IMR-90 (cell line): ENCODE measurements at places on chromosomes 3 and 15. TPM values are rescaled to one million over a fixed set of nuclear protein-coding genes. Genes with fewer than 3 reads are reported as not detected.

SPTBN5 gene
- total RNA-seq, result under 0.01 TPM in 2 replicates

GABRB3 gene
- 0.54 and 0.56 TPM in 2 replicates for total RNA-seq

LSMEM2 gene
- total RNA-seq, result under 0.01 TPM in 2 replicates

PLAAT1 gene
- total RNA-seq, result 0.54 and 0.56 TPM in 2 replicates

CYP1A2 gene
- not detected in 2 replicates for total RNA-seq

MYLK gene
- 484 and 521 TPM in 2 replicates for total RNA-seq

- no peaks in the 10 kb centered on the region for H3K27me3 ChIP-seq
- H3K4me3 ChIP-seq, result no peak overlapping the region
- DNase-seq, result peak; percentile 83
- H3K4me1 ChIP-seq, result peaks cover 12% of the 10 kb centered on the region
- H3K27ac ChIP-seq, result no peak overlapping the region
- no peaks in the 10 kb centered on the region for H3K36me3 ChIP-seq
These were observed 77.2 kb upstream of the CFAP20DC start for GRCh38 chr3:59127071-59127470.

DNA sequence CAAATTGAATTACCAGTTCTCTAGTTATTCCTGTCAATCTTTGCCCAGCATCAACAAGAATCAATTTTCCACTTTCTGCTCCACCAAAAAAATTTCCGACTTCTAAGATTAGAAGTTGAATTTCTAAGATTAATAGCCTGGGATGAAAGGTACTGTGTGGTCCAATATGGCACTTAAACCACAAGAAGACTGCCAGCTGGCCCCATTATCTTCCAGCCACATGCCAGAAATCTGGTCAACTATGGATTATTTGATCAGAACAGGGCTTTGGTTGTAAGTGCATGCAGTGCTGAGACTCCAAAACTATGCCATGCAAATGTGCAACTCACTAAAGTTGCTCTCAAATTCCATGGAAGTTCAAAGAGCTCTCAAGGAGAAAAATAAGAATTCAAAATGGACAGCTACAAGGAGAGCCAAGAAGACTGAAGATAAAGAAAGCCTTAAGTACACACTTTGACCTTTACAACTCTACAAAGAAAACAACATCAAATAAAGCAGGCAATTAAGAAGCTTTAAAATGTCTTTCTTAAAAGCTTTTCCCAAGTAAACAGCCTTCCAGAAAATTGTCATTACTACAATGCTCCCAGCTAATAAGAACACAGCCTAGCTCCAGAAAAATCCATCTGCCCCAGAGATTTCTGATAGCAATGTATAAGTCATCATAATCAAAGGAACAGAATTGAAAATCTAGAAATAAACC lies 64.2 kb downstream of the ST3GAL6 start:
- DNase-seq, result no peak
- peaks cover 2% of the 10 kb centered on the region; the same call in 1 of the 2 replicates for H3K4me1 ChIP-seq
- no peak overlapping the region for H3K4me3 ChIP-seq
- no peaks in the 10 kb centered on the region; the same call in 1 of the 2 replicates for H3K36me3 ChIP-seq
- no peaks in the 10 kb centered on the region for H3K27me3 ChIP-seq
- H3K27ac ChIP-seq, result no peak overlapping the region

DNA sequence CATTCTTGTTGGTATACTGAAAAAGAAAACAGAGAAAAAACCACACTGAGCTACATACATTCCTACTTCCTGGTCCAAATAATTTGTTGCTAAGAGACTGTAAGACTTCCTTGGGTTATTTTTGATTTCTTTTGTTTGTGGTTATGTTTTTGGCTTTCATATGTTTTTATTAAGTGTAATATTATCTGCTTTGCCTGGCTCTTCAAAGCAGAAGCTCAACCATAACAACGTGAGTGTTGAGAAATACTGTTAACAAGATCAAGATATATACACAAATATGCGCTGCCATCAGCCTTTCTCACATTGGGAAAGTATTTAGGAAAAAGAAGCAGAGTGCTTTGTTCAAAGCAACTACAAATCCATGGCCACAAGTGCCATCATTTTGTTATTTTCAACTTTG lies 556.2 kb upstream of the CBLB start:
- no peaks in the 10 kb centered on the region for H3K27me3 ChIP-seq
- H3K4me1 ChIP-seq, result peaks cover 17% of the 10 kb centered on the region
- H3K4me3 ChIP-seq, result no peak overlapping the region
- H3K27ac ChIP-seq, result no peak overlapping the region
- peak; percentile 81 for DNase-seq

- H3K27ac ChIP-seq, result no peak overlapping the region
- no peak for DNase-seq
- H3K27me3 ChIP-seq, result no peaks in the 10 kb centered on the region
- no peaks in the 10 kb centered on the region for H3K36me3 ChIP-seq
- H3K4me1 ChIP-seq, result no peaks in the 10 kb centered on the region
These were observed 275.9 kb downstream of the DOCK3 start for GRCh38 chr3:50950591-50950990.

DNA sequence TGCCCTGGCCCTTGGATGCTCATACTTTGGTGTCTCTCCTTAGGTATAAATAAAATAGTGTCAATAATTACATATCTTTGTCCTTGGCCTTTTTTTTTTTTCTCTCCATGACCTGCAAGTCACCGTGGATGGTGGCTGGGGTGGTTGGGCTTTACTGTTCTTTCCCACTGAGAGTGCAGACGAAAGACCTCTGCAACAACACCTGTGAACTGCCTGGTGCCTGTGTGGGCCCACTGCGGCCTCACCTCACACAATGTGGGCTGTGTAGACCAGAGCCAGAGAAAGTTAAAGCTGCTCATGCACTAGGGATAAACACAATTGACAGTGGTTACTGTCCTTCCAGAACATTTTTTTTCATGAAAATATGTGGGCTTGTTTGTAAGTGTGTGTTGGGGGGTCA lies 39.0 kb downstream of the CCDC32 start:
- H3K27ac ChIP-seq, result no peak overlapping the region
- H3K27me3 ChIP-seq, result no peaks in the 10 kb centered on the region
- no peak overlapping the region for H3K4me3 ChIP-seq
- no peaks in the 10 kb centered on the region for H3K36me3 ChIP-seq

DNA sequence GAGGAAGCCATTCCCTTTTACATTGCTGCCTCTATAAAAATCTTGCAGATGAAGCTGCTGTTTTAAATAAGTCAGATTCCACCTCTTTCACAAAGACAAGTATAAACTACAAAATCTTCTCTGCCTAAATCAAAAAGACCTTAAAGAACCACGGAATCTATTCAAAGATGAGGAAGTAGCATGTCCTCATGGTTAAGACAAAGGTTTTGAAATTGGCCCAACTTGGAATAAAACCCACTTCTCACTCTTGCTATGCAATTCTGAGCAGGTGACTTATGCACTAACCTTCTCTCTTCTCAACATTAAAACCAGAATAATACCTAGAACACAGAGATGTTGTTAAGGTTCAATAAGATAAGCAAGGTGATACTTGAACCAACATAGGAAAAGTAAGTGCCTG lies 97.6 kb downstream of the FOXP1 start:
- no peak overlapping the region for H3K27ac ChIP-seq
- peaks cover 2% of the 10 kb centered on the region for H3K36me3 ChIP-seq
- H3K4me1 ChIP-seq, result no peaks in the 10 kb centered on the region
- no peak for DNase-seq
- no peaks in the 10 kb centered on the region for H3K27me3 ChIP-seq

DNA sequence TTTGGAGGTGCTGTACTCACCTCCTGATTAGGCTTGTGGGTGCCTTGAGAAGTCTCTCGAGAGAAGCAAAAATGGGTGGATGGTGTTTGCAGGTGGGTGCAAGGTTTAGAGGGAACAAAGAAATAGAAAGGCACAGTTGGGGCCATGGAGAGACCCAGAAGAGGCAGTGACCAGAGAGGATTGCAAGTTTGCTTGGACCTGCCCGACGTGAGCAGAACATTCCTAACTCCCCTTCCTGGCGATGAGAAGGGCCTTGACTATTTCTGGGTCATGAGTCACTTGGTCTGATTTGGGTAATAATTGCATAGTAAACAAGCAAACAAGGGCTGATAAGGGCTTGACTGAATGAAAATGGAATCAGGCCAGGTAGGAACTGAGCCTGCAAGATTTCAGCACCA lies 7.0 kb upstream of the CTSH start:
- no peak overlapping the region for H3K4me3 ChIP-seq
- H3K27me3 ChIP-seq, result peaks cover 13% of the 10 kb centered on the region
- H3K27ac ChIP-seq, result no peak overlapping the region
- no peaks in the 10 kb centered on the region; the same call in 1 of the 2 replicates for H3K4me1 ChIP-seq
- DNase-seq, result peak; percentile 47

- DNase-seq, result no peak
- peaks cover 2% of the 10 kb centered on the region for H3K4me1 ChIP-seq
- no peaks in the 10 kb centered on the region for H3K27me3 ChIP-seq
- H3K27ac ChIP-seq, result no peak overlapping the region
- no peaks in the 10 kb centered on the region for H3K36me3 ChIP-seq
These were observed 52.5 kb downstream of the TP63 start for GRCh38 chr3:189683546-189684255.

DNA sequence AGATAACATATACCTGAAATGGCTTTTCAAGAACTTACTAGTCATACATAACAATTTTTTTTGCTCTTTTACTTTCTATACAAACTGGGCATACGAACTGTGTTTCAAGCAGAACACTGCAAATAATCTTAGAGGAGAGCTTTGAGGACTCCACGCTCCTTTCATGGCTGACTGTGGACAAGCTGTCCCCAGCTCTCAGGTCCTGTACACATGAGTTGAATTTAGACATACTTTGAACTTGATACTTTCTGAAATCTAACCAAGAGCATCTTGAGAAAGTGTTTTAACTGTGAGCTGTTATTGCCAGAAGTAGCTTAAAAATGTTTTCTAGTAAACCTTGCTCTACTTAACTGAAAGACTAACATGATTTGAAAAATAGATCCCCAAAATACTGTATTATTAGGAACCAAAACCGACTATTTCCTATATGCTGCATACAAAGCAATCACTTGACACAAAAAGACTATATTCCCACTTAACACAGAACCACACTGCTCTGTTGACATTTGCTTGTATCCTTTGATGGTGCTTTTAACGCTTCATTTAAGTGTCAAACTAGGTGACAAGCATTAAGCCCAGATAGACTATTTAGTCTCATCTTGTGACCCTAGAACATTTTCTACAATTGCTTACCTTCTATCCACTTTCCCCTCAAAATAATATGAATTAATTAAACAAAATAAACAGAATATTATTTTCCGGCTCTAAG lies 755.8 kb downstream of the ROBO1 start:
- peaks cover 1% of the 10 kb centered on the region; the same call in 1 of the 2 replicates for H3K4me1 ChIP-seq
- H3K27me3 ChIP-seq, result no peaks in the 10 kb centered on the region
- no peaks in the 10 kb centered on the region for H3K36me3 ChIP-seq
- no peak overlapping the region for H3K4me3 ChIP-seq
- H3K27ac ChIP-seq, result no peak overlapping the region

- no peaks in the 10 kb centered on the region for H3K36me3 ChIP-seq
- no peak overlapping the region for H3K27ac ChIP-seq
These were observed 3.2 kb upstream of the SIAH2 start for GRCh38 chr3:150765949-150766720.

- H3K4me3 ChIP-seq, result no peak overlapping the region
- no peak overlapping the region for H3K27ac ChIP-seq
- no peaks in the 10 kb centered on the region for H3K27me3 ChIP-seq
These were observed 45.5 kb downstream of the HPS3 start for GRCh38 chr3:149174901-149175300.

DNA sequence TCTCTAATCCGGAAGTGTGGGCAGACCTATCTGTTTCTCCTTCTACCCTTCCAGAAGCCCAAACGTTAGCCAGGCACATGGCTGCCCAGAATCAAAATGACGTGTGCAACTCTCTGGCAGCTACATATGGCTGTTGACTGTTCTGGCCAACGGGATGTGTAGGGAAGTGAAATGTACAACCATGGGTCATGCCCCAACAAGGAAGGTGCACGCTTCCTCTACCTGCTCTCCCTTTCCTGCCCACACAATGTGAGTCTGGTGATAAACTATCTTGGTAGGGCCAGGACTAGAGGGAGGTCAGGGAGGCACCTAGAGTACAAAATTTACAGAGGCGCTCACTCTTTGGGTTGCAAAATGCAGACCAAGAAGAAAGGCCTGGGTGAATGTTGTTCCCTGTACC lies 495.9 kb upstream of the PROK2 start:
- no peak for DNase-seq
- no peak overlapping the region for H3K27ac ChIP-seq
- no peak overlapping the region for H3K4me3 ChIP-seq
- peaks cover 4% of the 10 kb centered on the region; the same call in 1 of the 2 replicates for H3K4me1 ChIP-seq
- H3K27me3 ChIP-seq, result peaks cover 20% of the 10 kb centered on the region

DNA sequence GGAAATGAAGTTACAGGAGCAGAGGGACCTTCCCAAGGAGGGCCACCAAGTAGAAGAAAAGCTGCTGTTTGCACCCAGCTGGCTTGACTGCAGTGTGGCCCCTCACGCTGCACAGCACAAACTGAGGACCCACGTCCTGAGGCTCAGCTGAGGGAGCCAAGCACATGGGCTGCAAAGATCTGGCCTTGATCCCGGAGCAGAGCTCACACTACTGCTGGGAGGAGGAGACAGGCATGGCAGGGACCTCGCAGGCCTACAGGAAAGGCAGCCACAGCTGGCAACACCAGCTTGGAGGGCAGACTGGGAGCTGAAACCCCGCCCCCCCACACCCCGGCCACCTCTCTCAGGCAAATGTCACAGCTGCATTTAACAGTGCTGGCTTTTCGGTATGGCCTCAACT lies 39.7 kb downstream of the KLHL25 start:
- peaks cover 7% of the 10 kb centered on the region; the same call in 1 of the 2 replicates for H3K36me3 ChIP-seq
- H3K27me3 ChIP-seq, result no peaks in the 10 kb centered on the region
- no peaks in the 10 kb centered on the region for H3K4me1 ChIP-seq
- DNase-seq, result peak; percentile 13

- H3K4me1 ChIP-seq, result peaks cover 11% of the 10 kb centered on the region
- DNase-seq, result no peak
- no peak overlapping the region for H3K27ac ChIP-seq
- H3K4me3 ChIP-seq, result no peak overlapping the region
- H3K27me3 ChIP-seq, result no peaks in the 10 kb centered on the region
These were observed 16.9 kb downstream of the RFTN1 start for GRCh38 chr3:16496408-16497222.

DNA sequence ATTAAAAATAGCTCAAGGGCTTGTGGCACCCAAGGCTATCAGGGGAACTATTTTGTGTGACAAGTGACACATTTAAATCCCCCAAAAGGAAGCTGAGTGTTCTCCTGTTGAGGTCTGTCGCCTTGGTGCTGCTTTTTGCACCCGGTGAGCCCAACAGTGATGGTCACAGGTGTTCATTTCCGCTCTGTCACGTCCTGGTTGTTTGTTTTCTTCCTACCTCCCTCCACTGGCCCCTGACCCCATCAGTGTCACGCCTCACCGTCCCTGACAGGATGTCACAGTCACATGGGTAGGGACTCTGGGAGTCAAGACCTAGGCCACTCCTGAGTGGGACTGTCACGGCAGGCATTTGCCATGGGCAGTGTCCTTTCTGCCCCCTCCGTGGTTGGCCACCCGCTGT lies 11.2 kb downstream of the SLCO3A1 start:
- no peaks in the 10 kb centered on the region for H3K27me3 ChIP-seq
- DNase-seq, result no peak
- peaks cover 17% of the 10 kb centered on the region for H3K4me1 ChIP-seq
- no peaks in the 10 kb centered on the region for H3K36me3 ChIP-seq
- no peak overlapping the region for H3K4me3 ChIP-seq
- no peak overlapping the region for H3K27ac ChIP-seq

- no peak overlapping the region for H3K4me3 ChIP-seq
- H3K27ac ChIP-seq, result no peak overlapping the region
These were observed 236.8 kb downstream of the KLF13 start for GRCh38 chr15:31563421-31563820.
